ENCODE measurements at places on chromosomes 5 and 9. TPM values are rescaled to one million over a fixed set of nuclear protein-coding genes. Genes with fewer than 3 reads are reported as not detected.

The ZNF189 gene
- 19.2 TPM for total RNA-seq

The TRIP13 gene
- 0.96 TPM for total RNA-seq

The GABRA6 gene
- total RNA-seq = not detected

The SLC6A19 gene
- not detected for total RNA-seq

The PTGS1 gene
- total RNA-seq = 3.7 TPM

The NSMF gene
- total RNA-seq = 13.9 TPM

The CCL27 gene
- not detected for total RNA-seq

The SOX30 gene
- not detected for total RNA-seq

DNA sequence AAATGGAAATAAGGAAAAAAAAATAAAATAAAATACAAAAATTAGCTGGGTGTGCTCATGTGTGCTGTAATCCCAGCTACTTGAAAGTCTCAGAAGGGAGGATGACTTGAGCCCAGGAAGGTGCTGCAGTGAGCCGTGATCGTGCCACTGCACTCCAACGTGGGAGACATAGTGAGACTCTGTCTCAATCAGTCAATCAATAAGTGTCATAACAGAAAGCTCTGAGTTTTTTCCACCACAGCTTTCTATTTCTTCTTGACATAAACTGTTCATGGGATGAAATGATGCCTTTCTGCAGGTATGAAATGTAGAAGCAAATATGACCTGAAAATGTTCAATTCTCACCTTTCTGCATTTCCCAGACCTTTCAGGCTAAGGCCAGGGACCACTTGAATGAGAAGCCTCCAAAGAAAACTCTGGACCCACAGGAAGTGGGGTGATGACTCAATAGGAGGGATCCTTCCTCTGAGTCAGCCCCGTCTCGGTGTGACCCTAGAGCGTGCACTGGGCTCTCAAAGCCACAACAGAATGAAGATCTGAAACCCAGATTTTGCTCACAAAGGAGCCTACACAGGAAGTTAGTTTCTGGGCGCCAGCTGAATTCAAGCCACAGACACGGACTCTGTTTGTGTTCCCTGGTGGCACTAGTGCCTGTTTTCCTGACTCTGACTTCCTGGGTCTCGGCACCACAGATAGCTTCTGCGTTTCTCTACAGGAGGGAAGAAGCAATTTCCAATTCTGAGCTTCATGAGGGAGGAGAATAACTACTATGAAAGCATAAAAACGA lies 62.0 kb downstream of the ANKH start:
- DNase-seq = peak; percentile 78

- peak; percentile 58 for DNase-seq
These were observed 809 bp downstream of the SLC44A1 start for GRCh38 chr9:105245029-105245890.

DNA sequence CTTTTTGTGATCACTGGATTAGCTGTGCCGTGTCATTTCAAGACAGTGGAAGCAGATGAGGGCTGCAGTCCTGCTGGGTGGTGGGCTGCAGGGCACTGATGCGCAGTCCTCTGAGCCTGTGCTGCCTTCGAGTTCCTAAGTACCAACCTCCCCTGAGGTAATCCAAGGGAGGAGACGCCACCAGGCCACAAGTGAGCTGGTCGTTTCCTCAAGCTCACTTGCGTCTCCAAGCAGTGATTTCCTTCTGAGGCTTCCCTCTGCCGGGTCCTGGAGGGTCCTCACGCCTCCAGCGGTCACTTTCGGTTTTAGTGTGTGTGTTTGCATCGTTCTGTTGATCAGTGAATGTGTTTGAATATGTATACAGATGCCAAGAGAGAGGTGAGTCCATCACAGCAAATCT lies 115.7 kb downstream of the TRIO start:
- DNase-seq = no peak

DNA sequence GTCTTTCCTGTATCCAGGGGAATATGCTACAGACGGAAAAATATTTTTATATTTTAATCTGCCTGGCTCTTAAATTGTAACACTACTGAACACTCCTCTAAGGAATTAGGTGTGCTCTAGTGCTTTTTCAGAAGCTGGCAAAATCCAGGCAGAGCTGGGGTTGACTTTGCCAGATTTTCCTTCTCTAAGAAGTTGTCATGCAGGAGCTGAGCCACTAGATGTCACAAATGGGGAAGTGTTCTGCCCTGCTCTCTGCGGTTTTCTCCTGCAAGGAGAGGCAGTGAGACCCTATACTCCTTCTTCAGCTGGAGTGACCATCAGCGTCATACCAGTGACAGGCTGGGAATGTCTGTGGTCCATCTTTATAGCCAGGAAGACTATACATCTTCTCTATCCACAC lies 112.5 kb downstream of the HAPLN1 start:
- DNase-seq = peak; percentile 8

GRCh38 chr5:79020861-79021561 lies 35.9 kb upstream of the ARSB start:
- DNase-seq = peak; percentile 47

DNA sequence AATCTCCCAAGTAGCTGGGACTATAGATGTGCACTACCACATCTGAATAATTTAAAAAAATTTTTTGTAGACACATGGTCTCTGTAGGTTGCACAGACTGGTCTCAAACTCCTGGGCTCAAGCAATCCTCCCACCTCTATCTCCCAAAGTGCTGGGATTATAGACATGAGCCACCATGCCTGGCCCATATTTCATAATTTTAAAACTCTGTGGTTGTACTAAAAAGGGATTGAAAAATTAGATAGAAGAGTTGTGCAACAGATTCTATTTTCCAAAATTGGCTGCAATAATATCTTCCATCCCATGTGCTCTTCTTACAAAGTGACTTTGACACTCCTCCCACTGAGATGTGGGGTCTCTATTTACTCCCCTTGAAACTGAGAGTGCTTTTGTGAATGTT lies 7.6 kb upstream of the UHRF2 start:
- DNase-seq = no peak

DNA sequence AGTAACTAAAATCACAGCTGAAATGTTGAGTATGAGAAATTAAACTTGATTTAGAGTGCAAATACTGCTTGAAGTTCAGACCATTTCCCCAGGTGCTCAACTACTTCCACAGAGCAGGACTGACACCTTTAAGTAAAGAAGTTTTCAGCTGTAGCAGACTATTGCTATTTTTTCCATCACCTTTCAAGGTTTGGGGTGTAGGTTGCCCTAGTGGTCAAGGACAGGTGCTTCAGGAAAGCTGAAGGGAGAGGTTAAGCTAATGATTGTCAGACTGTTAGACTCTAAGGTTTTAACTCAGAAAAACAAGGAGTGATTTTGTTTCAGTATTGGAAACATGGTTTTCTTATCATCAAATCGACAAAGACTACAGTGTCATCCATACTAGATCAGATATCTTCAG lies 162.1 kb downstream of the CCDC192 start:
- no peak for DNase-seq
